ENCODE measurements at places on chromosomes 7 and 10.

GRCh38 chr10:95755511-95756004 is 405 bp upstream of the ENTPD1 start:
- H3K4me1 ChIP-seq, result peaks cover 24% of the 10 kb centered on the region
- peak overlapping the region; percentile 37 for H3K4me3 ChIP-seq
- H3K27me3 ChIP-seq, result no peaks in the 10 kb centered on the region
- no peak for DNase-seq

- H3K27me3 ChIP-seq, result no peaks in the 10 kb centered on the region
- H3K4me3 ChIP-seq, result no peak overlapping the region
Measured at GRCh38 chr7:48004032-48004431, 24.6 kb upstream of the HUS1 start.

GRCh38 chr7:99191869-99192596 is 15.9 kb downstream of the KPNA7 start:
- DNase-seq, result no peak
- H3K4me1 ChIP-seq, result no peaks in the 10 kb centered on the region
- no peak overlapping the region for H3K27ac ChIP-seq
- H3K4me3 ChIP-seq, result no peak overlapping the region
- no peaks in the 10 kb centered on the region for H3K36me3 ChIP-seq
- no peaks in the 10 kb centered on the region for H3K27me3 ChIP-seq

DNA sequence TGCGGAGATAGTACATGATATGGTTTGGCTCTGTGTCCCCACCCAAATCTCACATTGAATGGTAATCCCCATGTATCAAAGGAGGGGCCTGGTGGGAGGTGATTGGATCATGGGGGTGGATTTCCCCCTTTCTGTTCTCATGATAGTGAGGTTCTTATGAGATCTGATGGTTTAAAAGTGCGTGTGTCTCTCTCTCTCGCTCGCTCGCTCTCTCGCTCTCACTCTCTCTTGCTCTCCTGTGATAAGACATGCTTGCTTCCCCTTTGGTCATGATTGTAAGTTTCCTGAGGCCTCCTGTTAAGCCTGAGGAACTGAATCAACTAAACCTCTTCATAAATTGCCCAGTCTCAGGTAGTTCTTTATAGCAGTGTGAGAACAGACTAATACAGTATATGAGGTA is 171.9 kb downstream of the NSUN6 start:
- no peak overlapping the region for H3K27ac ChIP-seq
- no peaks in the 10 kb centered on the region for H3K27me3 ChIP-seq
- DNase-seq, result no peak
- H3K4me3 ChIP-seq, result no peak overlapping the region

GRCh38 chr7:74633451-74633921 is 24.0 kb upstream of the GTF2I start:
- no peak overlapping the region for H3K27ac ChIP-seq
- no peak for DNase-seq
- no peaks in the 10 kb centered on the region for H3K27me3 ChIP-seq
- H3K4me1 ChIP-seq, result peaks cover 24% of the 10 kb centered on the region
